ENCODE measurements at places on chromosomes 3 and 15. TPM values are rescaled to one million over a fixed set of nuclear protein-coding genes. Genes with fewer than 3 reads are reported as not detected.

The XCR1 gene
- not detected for total RNA-seq

The TMEM45A gene
- 0.21 TPM for total RNA-seq

The DHX36 gene
- total RNA-seq, result 117 TPM

The C2CD4A gene
- not detected for total RNA-seq

The FBXO40 gene
- total RNA-seq, result not detected

The COL8A1 gene
- total RNA-seq, result not detected

The GREM1 gene
- total RNA-seq, result not detected

The PPM1L gene
- total RNA-seq, result 5.9 TPM

The PDIA5 gene
- 5.2 TPM for total RNA-seq

The LIPH gene
- total RNA-seq, result not detected

The EMC7 gene
- total RNA-seq, result 32.9 TPM

The SUSD5 gene
- total RNA-seq, result not detected

The SPATA12 gene
- not detected for total RNA-seq

The CRYGS gene
- total RNA-seq, result 12.1 TPM

The C15orf62 gene
- total RNA-seq, result 2.0 TPM

The TEX55 gene
- not detected for total RNA-seq

The TRIM42 gene
- total RNA-seq, result not detected

The CD200R1L gene
- not detected for total RNA-seq

The CHRFAM7A gene
- total RNA-seq, result not detected

The WDR93 gene
- not detected for total RNA-seq

The IGSF10 gene
- total RNA-seq, result not detected

The DPPA2 gene
- total RNA-seq, result not detected

The CLEC3B gene
- total RNA-seq, result 1.4 TPM

The TOPAZ1 gene
- not detected for total RNA-seq

The AMT gene
- 9.9 TPM for total RNA-seq

The PPP4R2 gene
- 59.3 TPM for total RNA-seq

The THPO gene
- total RNA-seq, result not detected

The MINAR1 gene
- 0.41 TPM for total RNA-seq

The GASK1A gene
- not detected for total RNA-seq

The ADPRH gene
- 1.5 TPM for total RNA-seq

The B3GNT5 gene
- not detected for total RNA-seq

The IQCB1 gene
- 32.1 TPM for total RNA-seq

The NEK10 gene
- total RNA-seq, result 1.5 TPM

The TRPM1 gene
- not detected for total RNA-seq

The GUCA1C gene
- not detected for total RNA-seq

The SLC2A2 gene
- total RNA-seq, result not detected

The ISL2 gene
- total RNA-seq, result not detected

The MST1 gene
- total RNA-seq, result 13.7 TPM

The CISH gene
- 8.8 TPM for total RNA-seq

The TPM1 gene
- total RNA-seq, result 21.2 TPM

The ITIH4 gene
- total RNA-seq, result 28.8 TPM

The THSD4 gene
- total RNA-seq, result not detected

The C2CD4B gene
- total RNA-seq, result not detected

The GATM gene
- 5.3 TPM for total RNA-seq

The AADACL2 gene
- total RNA-seq, result not detected
